Glomerular endothelial cell (primary cell): ENCODE measurements at places on chromosomes 12 and 14. TPM values are rescaled to one million over a fixed set of nuclear protein-coding genes. Genes with fewer than 3 reads are reported as not detected.

DNA sequence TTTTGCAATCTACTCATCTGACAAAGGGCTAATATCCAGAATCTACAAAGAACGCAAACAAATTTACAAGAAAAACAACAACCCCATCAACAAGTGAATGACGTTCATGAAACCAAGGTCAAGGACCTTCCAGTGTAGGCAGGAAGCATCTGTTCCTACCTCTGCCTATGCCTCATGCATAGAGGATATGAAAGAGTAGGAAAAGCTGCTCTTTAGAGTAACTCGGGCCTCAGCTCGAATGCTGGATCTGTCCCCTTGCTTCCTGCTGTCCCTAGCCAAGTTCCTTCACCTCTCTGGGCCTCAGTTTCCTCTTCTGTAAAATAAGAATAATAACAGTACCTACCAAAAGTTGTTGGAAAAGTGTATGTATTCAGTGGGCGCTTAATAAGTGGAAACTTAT lies 65.0 kb downstream of the FOXN4 start:
- DNase-seq, result peak; percentile 33

GRCh38 chr14:105774001-105774400 lies 247.6 kb downstream of the TMEM121 start:
- DNase-seq, result no peak

GRCh38 chr12:53533471-53533870 lies 26.2 kb upstream of the NPFF start:
- no peak for DNase-seq

The B3GNT4 gene
- not detected in 2 replicates for total RNA-seq

The KRT6C gene
- total RNA-seq, result not detected in 2 replicates

DNA sequence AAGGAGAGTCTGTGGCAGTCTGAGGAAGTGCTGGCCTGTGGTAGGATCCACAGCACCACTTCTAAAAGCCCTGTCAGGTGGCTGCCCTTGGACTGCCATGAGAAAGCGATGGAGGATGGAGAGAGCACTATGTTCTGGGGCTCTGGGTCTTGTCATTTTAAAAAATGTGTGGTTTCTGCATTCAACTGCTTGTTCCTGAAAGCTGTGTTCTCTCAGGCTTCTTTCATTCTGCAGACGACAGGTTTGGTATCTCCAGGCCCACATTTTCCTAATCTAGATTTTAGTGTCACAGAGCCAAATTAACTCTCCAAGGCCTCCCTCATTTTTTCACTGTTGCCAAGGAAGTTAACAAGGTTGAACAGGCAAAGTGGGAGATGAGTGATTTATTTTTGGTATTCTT lies 10.5 kb downstream of the OVCH1 start:
- no peak for DNase-seq

GRCh38 chr12:16568873-16569272 lies 37.1 kb downstream of the LMO3 start:
- DNase-seq, result no peak

DNA sequence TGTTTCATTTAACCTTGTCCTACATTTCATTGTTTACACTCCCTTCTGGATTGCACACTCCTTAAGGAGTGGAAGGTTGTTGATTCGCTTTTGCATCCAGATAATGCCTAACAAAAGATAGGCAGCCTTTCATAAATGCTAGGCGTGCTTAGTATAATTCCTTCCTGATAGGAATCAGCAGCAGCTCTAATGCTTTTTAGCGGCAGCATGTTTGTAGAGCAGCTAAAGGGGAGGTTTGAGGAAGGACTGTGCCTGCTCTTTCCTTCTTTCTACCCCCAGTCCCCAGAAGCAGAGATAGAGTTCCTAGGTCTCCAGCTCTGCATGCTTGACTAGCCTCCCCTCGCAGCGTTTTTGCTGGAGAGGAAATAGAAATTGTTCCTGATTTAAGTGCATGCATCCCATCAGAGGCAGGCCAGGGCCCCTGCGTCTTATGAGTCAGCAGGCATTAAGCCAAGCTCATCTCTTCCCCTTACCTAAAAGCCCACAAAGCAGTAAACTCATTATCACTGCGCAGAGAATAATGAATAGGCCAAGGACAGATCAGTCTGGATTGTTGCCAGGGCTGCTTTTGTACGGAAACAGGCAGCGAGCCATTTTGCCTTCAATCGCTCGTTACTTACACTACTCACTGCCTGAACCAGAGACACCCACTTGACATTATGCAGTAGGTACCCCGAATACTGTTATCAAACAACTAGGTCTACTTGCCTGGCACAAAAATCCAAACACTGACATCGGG lies 14.0 kb upstream of the TBPL2 start:
- DNase-seq, result no peak
